Neural progenitor cell (in vitro differentiated cells): ENCODE measurements at places on chromosomes 12 and 14. TPM values are rescaled to one million over a fixed set of nuclear protein-coding genes. Genes with fewer than 3 reads are reported as not detected.

Gene RTL1
- 0.15 and 0.65 TPM in 2 replicates for total RNA-seq

Gene WNT1
- 0.56 TPM in 1 of 2 replicates, not detected in the other for total RNA-seq

Gene GZMH
- total RNA-seq, result not detected in 2 replicates

Gene KCNC2
- not detected in 2 replicates for total RNA-seq

Gene SPIC
- total RNA-seq, result not detected in 2 replicates

Gene PCED1B
- total RNA-seq, result 0.25 and 3.1 TPM in 2 replicates

Gene CAPZA3
- total RNA-seq, result not detected in 2 replicates

Gene ENDOU
- not detected in 2 replicates for total RNA-seq

Gene ING4
- 101 and 135 TPM in 2 replicates for total RNA-seq

Gene SERPINA1
- total RNA-seq, result 0.13 and 0.43 TPM in 2 replicates

Gene FSCB
- total RNA-seq, result not detected in 2 replicates

Gene NEMP1
- 55.3 and 72.0 TPM in 2 replicates for total RNA-seq

Gene MANSC1
- 6.2 and 6.5 TPM in 2 replicates for total RNA-seq

Gene SRGAP1
- total RNA-seq, result 1.5 and 3.0 TPM in 2 replicates

Gene LGR5
- total RNA-seq, result 0.71 and 1.4 TPM in 2 replicates

Gene SOCS4
- 19.9 and 32.6 TPM in 2 replicates for total RNA-seq

Gene SCN8A
- total RNA-seq, result 9.3 and 14.2 TPM in 2 replicates

Gene GARIN6
- total RNA-seq, result not detected in 2 replicates

Gene HEATR5A
- total RNA-seq, result 12.9 and 34.7 TPM in 2 replicates

Gene CIROP
- total RNA-seq, result 0.06 TPM in 1 of 2 replicates, not detected in the other

Gene TESPA1
- total RNA-seq, result not detected in 2 replicates

Gene PMCH
- total RNA-seq, result not detected in 2 replicates

Gene RBP5
- not detected in 2 replicates for total RNA-seq

Gene VRK1
- total RNA-seq, result 89.5 and 126 TPM in 2 replicates

Gene STYK1
- 0.06 and 0.15 TPM in 2 replicates for total RNA-seq

Gene KCNJ8
- total RNA-seq, result 0.06 TPM in 1 of 2 replicates, not detected in the other

Gene GLI1
- total RNA-seq, result 0.12 and 0.71 TPM in 2 replicates

Gene MAP1LC3B2
- total RNA-seq, result 0.39 and 1.5 TPM in 2 replicates

Gene INTS13
- total RNA-seq, result 46.6 and 70.8 TPM in 2 replicates

Gene TRPV4
- total RNA-seq, result 0.56 and 2.8 TPM in 2 replicates

Gene KRT77
- 0.47 TPM in 1 of 2 replicates, not detected in the other for total RNA-seq

Gene THTPA
- total RNA-seq, result 7.7 and 17.0 TPM in 2 replicates

Gene E2F7
- total RNA-seq, result 31.9 and 40.5 TPM in 2 replicates

Gene TTC6
- 0.06 and 2.6 TPM in 2 replicates for total RNA-seq

Gene SLC6A15
- total RNA-seq, result 15.1 and 25.4 TPM in 2 replicates

Gene PLEKHD1
- total RNA-seq, result not detected in 2 replicates

Gene ACOT6
- total RNA-seq, result not detected in 2 replicates

Gene SERPINA3
- total RNA-seq, result not detected in 2 replicates

Gene RNASE2
- total RNA-seq, result not detected in 2 replicates

Gene JKAMP
- total RNA-seq, result 134 and 182 TPM in 2 replicates

Gene PRB2
- not detected in 2 replicates for total RNA-seq
